Urinary bladder (tissue), 4 donors: ENCODE measurements at places on chromosomes 16 and 17. TPM values are rescaled to one million over a fixed set of nuclear protein-coding genes. Genes with fewer than 3 reads are reported as not detected.

GRCh38 chr16:89707695-89708094 is 6.2 kb upstream of the SPATA2L start:
- no peak for DNase-seq

DNA sequence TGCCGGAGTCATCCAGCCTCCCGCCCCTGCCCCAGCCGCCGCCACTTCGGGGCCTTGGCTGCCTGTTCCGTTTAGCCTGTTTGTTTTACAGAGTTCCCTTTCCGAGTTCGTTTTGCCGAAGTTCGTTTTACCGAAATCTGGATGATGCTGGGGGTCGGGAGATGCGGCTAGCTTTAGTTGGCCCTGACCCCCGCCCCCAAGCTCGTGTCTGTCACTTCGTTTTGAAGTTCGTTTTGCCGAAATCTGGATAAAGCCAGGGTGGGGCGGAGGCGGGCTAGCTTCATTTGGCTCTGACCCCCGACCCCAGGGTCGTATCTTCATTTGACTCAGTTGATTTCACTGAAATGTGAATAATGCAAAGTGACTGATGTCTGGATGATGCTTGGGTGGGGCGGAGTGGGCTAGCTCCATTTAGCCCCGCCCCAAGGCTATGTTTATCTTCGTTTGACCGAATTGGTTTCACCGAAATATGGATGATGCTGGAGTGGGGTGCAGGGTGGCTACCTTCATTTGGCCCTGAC is 591 bp downstream of the PSMD7 start:
- DNase-seq: no peak

GRCh38 chr16:4314532-4315185 is 1.2 kb upstream of the GLIS2 start:
- DNase-seq: no peak

DNA sequence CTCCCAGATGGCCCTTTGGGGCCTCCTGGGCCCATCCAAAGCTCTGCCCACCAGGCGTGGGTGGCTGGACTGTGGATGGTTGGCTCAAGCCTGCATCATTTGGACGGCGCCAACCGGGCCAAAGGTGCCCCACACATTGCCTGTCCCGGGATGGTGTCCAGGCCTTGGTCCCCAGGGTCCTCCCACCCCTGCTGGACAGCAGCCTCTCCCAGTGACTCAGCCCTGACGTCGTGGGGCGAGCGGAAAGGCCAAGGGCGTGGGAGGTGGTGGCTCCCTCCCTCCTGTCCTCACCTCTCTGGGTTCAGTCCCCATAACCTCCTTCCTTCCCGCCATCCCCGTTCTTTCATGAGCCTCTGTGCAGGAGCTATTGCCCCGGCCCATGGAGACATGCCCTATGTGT is 42.1 kb upstream of the DLX4 start:
- DNase-seq: no peak

Gene CCL4
- polyA plus RNA-seq: 3.1 TPM

DNA sequence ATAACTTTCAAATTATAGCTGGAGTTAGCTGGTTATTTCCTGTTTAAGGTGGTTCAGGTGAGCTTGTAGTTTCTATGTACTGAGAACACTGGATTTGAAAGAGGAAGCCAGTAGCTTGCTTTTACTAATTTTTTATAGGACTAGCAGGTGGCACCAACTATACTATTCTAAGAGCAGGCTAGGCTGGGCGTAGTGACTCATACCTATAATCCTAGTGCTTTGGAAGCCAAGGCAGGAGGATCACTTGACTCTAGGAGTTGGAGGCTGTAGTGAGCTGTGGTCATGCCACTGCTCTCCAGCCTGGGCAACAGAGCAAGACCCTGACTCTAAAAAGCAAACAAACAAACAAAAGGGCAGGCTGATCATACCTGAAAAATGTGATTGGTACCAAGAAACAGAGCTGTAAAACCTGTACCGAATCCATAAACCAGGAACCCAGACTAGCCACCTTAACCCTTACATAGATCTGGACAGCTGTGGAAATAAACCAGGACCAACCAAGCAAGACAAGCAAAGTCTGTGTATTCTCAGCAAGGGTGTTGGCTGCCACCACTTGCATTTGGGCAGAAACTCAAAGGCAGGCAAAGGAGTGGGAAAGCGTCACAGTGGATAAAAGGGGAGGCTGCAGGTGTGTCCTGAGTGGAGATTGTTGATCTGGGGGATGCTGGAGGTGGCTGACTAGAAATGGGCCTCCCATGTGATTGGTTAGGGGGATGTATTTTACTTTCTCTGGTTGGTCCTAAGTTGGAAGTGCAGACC is 36.3 kb downstream of the SLC47A1 start:
- no peak for DNase-seq

- no peak for DNase-seq
These were observed 756.4 kb downstream of the CDH11 start for GRCh38 chr16:64365448-64365931.

GRCh38 chr17:17713839-17714238 is 32.6 kb downstream of the RAI1 start:
- no peak for DNase-seq

Gene SNX20
- polyA plus RNA-seq: 1.0 TPM

DNA sequence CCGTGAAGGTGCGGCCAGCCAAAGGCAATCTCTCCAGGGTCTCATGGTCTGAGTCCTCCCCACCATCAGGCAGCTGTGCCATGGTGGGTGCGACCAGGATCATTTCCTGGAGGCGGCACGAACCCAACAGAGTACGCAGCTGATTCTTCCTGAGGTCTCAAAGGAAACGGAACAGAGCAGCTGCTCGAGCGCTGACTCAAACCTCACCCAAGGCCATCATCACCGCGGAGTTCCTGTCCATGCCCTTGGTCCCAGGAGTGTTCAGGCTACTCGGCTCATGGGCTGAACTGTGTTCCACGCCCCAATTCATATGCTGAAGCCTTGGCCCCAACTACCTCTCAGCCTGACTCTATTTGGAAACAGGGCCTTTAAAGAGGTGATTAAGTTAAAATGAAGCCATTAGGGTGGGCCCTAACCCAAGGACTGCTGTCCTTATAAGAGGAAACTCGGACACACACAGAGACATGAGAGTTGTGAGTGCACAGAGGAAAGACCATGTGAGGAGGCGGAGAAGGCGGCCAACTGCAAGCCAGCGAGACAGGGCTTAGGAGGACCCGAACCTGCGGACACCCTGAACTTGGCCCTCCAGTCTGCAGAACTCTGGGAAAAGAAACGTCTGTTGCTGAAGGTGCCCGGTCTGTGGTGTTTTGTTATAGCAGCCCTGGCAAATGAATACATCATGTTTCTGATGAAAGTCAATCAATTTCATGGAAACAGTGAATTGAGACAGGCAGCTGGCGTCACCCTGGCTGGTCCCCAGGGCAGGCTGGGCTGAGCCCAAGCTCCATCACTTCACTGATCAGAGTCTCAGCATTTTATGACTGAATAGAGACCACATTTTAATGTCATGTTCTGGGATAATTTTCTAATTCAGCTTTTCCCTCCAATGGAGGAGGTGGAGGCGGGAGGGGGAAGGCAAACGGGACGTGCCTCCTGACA is 13.7 kb downstream of the MXRA7 start:
- no peak for DNase-seq

DNA sequence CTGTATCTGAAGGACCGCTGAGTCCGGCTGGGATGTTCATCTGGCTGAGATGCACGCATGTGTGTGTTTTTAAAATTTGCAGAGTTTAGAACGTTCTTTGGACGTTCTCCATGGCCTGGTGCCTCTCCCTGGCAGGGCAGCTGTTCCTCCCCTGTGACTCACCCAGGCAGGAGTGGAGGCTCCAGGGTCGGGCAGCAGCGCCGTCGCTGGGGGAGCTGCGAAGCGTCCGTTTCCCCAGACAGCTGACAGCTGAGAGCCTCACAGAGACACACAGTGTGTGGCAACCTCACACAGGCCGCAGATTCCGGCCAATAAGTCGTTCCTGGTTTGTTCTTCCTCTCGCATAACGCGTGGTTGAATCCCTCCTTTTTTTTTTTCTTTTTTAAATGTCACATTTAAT is 80.6 kb downstream of the OR1D5 start:
- DNase-seq: no peak

DNA sequence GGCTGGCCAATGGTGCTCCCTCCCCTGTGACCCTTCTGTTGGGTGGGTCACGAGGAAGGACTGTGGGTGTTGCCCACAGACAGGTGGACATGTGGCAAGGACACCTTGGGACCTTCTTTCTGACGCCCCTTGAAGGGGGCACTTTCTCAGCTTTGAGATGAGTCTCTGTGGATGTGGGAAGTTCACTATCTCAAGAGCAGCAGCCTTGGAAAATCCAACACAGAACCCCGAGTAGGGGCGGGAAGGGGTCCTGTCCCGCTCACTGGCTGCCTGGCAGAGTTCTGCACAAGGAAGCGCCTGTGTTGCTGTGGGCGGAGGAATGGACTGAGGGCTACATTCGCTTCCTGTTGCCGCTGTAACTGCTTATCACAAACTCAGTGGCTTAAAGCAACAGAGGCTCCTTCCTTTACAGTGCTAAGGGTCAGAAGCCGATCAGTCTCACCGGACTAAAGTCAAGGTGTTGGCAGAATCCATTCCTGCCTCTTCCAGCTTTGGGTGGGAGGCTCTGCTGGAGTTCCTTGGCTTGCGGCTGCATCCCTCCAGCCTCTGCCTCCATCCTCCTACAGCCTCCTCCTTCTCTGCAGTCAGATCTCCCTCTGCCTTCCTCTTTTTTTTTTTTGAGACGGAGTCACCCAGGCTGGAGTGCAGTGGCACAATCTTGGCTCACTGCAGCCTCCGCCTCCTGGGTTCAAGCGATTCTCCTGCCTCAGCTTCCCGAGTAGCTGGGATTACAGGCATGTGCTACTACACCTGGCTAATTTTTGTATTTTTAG is 305.2 kb downstream of the SEC14L1 start:
- DNase-seq: no peak

DNA sequence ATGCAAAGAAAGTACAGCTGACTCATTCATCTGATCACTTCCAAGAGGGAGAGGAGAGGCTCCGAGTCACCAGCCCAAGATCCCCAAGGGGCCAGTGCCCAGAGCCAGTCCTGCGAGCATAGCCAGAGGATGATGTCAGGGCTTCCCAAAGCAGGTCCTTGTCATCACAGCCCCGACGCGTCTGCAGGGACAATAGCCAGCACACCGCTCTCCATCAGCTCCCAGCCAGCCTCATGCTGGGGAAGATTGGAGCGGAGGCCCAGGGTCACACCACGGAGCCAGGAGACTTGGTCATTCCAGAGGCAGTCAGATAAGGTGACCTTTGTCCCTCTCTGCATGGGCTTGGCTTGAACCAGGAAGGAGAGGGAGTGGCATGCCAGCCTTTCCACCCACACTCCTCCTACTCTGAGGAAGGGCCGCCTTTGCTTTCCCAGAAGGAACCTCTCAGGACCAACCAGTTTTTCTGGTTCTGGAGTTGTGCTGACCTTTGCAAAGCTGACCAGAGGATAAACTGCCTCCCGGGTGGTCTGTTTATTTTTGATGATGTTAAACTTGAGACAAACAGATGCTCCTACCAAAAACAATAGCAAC is 58.3 kb upstream of the ARHGAP44 start:
- no peak for DNase-seq

DNA sequence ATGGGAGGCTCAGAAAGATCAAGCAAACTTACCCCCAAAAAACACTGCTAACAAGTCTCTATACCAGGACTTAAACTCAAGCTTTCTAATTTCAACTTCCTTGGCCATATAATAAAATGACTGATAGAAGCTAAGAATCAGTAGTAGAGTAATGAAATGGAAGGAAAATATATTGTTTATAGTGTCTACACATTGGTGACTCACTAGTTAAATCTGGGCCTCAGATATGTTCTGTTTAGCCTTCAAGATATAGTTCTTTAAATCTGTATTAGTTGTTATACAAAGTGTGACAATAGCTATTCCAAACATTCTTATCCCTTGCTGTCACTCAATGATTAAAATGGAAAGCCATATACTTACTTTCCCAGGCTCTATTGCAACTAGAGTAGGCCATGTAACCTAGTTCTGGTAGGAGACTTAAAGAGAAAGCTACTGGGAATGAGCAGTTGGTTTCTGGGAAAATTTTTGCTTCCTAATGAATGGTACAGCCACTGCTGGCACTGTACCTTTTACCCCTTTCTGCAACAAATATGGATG is 18.3 kb downstream of the SSH2 start:
- no peak for DNase-seq

GRCh38 chr17:3955673-3955988 is 8.6 kb downstream of the ATP2A3 start:
- no peak for DNase-seq

- DNase-seq: no peak
These were observed 815 bp downstream of the KRT35 start for GRCh38 chr17:41480136-41480535.

Gene KRT16
- polyA plus RNA-seq: 0.20 TPM

Gene KRTAP2-2
- polyA plus RNA-seq: not detected

DNA sequence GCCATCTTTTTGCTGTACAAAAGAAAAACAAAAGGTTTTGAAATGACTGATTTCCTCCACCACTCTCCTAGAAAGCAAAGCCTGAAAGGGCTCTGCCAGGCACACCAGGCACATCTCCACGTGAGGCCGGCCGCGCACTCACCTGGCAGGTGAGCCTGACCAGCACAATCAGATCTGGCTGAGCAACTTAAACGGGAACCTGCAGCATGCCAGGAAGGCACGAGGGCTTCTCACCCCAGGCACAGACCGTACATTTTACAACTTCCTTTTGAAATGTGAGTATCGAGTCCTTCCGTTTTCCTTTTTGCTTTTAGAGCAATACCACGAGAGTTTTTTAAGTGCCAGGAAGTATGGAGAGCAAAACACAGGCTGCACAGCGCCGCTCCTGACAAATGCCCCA is 22.5 kb downstream of the SLC38A10 start:
- DNase-seq: no peak

Gene PCGF2
- 26.5 TPM for polyA plus RNA-seq

Gene C17orf67
- polyA plus RNA-seq: 1.1 TPM

Gene KCNJ2
- 0.84 TPM for polyA plus RNA-seq

GRCh38 chr16:56288019-56288418 is 96.7 kb downstream of the GNAO1 start:
- no peak for DNase-seq
